ENCODE measurements at places on chromosomes 7 and 10.

GRCh38 chr10:33631991-33632390 lies 297.5 kb upstream of the NRP1 start:
- no peak for DNase-seq

GRCh38 chr7:15345216-15345615 lies 216.6 kb downstream of the AGMO start:
- DNase-seq = no peak

DNA sequence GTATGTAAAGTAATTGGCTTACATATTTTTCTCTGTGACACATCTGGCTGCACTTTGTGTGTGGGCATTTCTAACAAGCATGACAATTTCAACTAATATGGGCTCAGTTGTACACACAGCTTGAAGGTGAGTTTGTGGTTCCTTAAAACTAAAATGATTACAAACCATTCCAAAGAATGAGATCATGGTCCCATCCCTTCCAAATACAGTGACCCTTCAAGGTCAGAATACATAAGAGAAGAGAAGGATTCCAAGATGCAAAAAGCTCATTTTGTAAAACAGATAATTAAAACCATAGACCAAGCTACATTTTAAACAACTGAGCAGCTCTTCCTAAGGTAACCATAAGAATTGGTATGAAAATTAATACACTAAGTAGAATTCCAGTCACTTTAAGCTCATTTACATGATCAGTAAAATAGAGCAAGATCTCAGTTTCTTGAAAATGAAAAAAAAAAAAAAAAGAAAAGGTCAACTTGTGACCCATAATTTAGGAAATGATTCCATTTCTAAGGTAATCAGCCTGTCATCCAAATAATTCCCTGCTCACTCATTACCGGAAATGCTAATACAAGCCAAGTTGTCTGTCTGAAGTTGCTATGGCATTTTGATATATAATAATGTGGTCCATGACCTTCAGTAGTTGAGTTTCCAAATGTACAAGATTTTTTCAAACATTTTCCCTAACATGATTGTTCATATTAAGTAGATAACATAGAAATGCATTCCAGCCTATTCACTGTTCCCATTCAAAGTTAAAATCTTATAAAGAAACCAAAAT lies 688.5 kb downstream of the PARD3 start:
- no peak for DNase-seq

- DNase-seq = no peak
Measured at GRCh38 chr10:89241026-89241425, 10.5 kb downstream of the LIPA start.

GRCh38 chr7:28364082-28364481 lies 48.2 kb upstream of the CREB5 start:
- DNase-seq = no peak

GRCh38 chr7:42125321-42125720 lies 111.7 kb downstream of the GLI3 start:
- DNase-seq = no peak

DNA sequence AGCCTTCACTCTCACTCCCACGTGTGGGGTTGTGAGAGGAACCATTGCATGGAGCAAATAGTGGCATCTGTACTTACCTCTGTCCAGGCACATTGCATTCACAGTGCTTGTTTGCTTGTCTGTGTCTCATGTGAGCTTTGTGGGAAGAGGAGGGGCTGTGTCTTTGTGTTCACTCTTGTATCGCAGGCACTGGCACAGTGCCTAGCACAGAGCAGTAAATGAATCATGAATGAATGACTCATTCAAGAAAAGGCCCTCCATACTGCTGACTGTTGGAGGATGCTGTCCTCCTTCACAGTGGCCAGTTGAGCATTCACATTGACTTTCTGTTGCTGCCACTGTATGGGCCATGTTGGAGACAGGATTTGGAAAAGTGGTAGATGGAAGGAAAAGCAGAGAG lies 125.3 kb downstream of the SORCS3 start:
- DNase-seq = no peak

DNA sequence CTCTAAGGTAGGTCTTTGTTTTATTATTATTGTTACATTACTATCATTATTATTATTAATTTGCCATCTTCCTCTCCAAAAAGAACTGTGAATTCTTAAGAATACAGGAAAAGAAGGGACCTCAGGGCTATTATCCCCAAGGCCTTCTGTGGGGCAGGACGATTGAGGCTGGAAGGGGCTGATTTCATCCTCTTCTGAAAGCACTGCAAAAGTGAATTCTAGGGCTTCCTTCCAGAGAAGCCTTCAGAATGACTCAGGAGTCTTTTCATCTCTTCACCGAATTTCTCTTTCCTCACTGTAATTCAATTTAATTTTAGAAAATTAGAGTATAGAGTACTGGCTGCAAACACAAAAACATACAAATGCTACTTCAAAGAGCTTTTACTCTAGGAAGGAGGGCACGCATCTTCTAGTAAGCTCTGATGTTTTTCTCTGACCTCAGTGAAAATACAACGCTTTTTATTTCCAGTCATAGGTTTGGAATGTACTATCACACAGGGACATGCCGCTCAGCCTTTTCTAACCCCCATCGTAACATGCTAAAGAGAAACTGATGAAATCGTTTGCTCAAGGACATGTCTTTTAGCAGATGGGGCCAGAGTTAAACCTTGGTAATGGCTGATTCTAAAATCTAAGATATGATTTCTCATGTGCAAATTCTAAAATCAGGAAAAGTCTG lies 280.2 kb upstream of the PITRM1 start:
- no peak for DNase-seq

- no peak for DNase-seq
Measured at GRCh38 chr10:89062861-89063260, 72.3 kb downstream of the FAS start.

GRCh38 chr10:28858646-28859045 lies 181.3 kb downstream of the BAMBI start:
- no peak for DNase-seq

GRCh38 chr7:69398986-69399385 lies 199.3 kb upstream of the AUTS2 start:
- no peak for DNase-seq

DNA sequence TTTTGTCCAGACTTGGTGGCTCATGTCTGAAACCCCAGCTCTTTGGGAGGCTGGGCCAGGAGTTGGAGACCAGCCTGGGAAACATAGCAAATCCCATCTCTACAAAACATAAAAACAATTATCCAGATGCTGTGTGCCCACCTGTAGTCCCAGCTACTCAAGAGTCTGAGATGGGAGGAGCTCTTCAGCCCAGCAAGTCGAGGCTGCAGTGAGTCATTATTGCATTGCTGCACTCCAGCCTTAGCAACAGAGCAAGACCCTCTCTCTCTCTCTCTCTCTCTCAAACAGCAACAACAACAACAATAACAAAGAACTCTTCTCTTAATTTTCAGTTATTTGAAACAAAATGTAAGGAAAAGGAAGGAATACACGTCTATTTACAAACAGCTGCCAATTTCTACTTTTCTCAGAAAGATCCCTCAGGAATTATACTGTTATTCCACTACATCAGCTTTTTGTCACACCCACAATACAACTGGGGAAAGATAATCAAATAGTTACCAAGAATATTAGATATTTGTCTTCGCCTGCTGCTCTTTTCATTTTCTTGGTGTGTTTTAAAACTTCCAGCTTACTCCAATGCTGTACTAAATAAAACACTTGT lies 5.1 kb upstream of the TSPAN12 start:
- no peak for DNase-seq

- DNase-seq = no peak
Measured at GRCh38 chr10:12568391-12569009, 219.2 kb downstream of the CAMK1D start.

GRCh38 chr10:43230101-43230908 lies 36.6 kb downstream of the RASGEF1A start:
- DNase-seq = no peak

DNA sequence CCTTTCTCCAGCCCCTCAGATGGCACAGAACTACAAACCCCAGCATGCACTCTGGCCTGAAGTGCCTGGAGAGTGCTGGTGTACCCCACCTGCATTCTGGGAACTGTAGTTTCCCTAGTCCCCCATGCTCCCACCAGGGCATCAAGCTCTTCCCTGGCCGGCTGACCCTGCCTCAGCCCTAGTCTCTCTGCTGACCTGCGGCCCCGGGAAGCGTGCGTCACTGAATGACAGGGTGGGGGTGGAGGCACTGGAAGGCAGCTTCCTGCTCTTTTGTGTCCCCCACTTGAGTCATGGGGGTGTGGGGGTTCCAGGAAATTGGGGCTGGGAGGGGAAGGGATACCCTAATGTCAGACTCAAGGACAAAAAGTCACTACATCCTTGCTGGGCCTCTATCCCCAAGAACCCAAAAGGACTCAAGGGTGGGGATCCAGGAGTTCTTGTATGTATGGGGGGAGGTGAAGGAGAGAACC lies 2.1 kb downstream of the NOS3 start:
- no peak for DNase-seq

- no peak for DNase-seq
Measured at GRCh38 chr7:87715545-87715944, 87.3 kb downstream of the RUNDC3B start.

DNA sequence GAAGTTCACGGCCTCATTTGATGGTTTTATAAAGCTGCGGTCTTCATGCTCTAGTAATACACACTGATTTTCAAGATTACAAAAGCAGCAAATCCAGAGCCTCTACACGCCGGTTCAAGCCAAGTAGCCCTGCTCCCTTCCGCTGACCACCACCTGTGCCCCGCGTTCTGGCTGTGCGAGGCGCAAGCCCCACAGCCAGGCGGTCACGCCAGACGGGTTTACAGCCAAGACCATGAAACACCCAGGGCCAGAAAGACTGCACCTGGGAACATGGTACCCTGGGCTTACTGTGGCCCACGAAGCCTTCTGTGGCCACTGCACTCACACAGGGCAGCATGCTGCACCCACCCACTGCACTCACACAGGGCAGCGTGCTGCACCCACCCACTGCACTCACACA lies 33.6 kb downstream of the GPER1 start:
- DNase-seq = no peak

Data from stimulated activated CD4-positive, alpha-beta T cell treated with anti-CD3 and anti-CD28 coated beads, TNF-alpha, amount 100 ng/mL, for 4 hours (primary cell).